ENCODE measurements at places on chromosomes 13 and 19.

- DNase-seq, result no peak
Observed at GRCh38 chr13:40185414-40185813, 481.0 kb downstream of the FOXO1 start.

DNA sequence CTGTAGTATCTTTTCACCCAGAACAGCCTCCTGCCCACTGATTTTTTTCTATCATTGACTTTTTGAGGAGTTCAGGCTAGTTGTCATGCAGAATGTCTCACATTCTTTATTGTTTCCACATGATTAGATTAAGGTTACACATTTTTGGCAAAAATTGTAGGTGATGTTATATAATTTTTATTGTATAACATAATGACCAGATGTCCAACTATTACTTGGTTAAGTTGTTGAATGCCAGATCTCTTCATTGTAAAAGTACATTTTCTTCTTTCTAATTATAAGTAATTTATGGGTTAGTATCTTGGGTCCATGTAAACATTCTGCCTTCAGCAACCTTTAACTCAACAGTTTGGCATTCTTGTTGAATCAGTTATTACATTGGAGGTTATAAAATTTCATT lies 138.4 kb downstream of the POSTN start:
- DNase-seq, result no peak

DNA sequence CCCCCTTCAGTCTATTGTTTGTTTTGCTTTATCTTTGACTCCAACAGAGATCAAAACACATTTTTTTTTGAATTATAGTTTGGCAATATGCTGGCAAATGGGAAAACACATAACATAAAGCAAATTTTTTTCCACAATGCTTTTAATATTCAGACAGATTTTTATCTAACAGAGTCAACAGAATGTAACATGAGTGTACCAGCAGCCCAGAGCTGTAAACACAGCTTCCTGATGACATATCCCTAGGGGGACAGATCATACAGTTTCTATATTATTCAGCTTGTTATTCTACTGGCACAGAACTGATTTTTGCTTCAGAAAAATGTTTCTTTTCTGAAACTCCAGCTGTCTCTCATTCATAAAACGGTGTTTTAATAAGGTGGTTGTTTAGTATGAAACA lies 168.8 kb downstream of the OLFM4 start:
- DNase-seq, result no peak

- no peak for DNase-seq
Observed at GRCh38 chr19:10226376-10227025, 4.6 kb downstream of the S1PR2 start.

- DNase-seq, result no peak
Observed at GRCh38 chr13:51846756-51847155, 1.8 kb upstream of the TMEM272 start.

DNA sequence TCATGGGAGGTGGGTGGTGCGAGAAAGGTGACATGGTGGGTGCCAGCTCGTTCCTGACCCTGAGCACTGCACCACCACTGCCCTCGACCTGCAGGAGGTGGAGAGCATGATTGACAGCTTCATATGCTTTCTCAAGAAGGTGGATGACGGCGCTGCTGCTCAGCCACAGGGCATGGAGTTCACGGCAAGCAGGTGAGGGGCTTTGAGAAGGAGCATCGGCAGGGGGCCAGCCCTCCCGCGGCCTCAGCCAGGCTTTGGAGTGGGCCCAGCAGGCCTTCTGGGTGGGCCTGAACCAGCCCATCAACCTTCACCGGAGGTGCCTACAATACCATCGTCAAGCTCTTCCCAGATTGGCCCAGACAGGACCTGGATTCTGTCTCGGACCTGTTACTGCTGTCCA lies 18.9 kb upstream of the ZNF14 start:
- no peak for DNase-seq

GRCh38 chr13:114264886-114265611 lies 16.4 kb upstream of the UPF3A start:
- DNase-seq, result no peak

DNA sequence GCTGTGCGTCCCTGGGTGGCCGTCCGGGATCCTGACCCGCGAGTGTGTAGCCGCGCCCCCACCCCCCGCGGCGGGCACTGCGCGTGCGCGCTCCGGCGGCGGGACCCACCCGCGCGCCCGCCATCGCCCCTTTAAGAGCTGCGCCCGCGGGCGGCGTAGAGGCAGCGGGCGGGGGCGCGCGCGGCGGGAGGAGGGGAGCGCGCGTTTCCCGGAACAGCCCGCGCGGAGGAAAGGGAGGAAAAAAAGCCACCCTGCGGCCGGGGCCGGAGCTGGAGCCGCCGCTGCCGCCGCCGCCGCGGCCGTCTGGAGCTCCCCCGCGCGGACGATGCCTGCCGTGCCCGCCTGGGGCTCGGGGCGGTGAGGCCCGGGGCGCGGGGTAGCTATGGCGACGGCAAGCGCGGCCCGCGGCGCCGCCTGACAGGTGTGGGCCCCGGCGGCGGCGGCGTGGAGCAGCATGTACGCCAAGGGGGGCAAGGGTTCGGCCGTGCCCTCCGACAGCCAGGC lies at the start of gene SSBP4:
Gene SSBP4, plus strand, starts transcription at position 204 of the 504 bp plus-strand sequence. Its CDS starts 251 bp downstream, at position 455.
- DNase-seq, result peak; percentile 90

DNA sequence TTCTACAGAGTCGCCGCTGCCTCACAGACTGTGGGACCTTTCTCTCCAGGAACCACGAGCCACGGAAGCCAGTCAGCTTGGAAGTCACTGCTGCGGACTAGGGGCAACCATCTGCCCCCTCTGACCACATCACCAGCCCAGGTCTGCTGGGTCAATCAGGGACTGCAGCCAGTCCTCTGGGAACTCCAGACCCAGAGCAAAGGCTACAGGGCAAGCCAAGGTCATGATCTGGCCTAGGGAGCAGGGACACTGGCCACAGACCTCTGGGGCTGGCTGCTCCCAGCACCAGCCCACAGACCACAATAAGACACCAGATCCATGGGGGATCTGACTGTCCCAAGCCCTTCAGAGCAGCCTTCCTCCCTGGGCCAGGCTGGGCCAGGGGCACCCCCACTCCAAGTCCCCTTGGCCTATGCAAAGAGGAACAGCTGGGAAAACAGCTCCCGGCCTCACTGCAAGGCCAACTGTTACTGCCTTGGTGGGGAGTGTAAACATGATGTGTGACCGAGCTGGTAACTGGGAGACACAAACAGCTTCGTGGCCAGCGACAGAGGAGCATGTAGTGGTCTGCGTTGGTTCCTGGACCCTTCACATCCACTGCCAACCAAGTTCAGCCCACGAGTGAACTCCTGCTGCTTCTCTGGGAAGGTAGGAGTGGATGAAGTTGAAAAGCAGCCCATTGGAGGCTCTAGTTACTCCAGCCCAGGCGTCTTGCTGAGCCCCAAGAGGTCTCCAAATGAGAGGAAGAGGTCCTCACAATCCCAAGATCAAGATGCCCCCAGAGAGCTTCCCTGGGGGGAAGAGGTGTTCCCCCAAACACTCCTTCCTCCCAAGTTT lies 1.5 kb downstream of the AKT2 start:
- DNase-seq, result no peak

- DNase-seq, result no peak
Observed at GRCh38 chr13:20513466-20513995, 12.1 kb downstream of the CRYL1 start.

GRCh38 chr13:59686798-59687394 lies 476.8 kb downstream of the DIAPH3 start:
- DNase-seq, result no peak
